Bronchial epithelial cell (primary cell): ENCODE measurements at places on chromosomes 3 and 15.

GRCh38 chr3:128767094-128767750 is 41.2 kb downstream of the RAB7A start:
- DNase-seq, result no peak

DNA sequence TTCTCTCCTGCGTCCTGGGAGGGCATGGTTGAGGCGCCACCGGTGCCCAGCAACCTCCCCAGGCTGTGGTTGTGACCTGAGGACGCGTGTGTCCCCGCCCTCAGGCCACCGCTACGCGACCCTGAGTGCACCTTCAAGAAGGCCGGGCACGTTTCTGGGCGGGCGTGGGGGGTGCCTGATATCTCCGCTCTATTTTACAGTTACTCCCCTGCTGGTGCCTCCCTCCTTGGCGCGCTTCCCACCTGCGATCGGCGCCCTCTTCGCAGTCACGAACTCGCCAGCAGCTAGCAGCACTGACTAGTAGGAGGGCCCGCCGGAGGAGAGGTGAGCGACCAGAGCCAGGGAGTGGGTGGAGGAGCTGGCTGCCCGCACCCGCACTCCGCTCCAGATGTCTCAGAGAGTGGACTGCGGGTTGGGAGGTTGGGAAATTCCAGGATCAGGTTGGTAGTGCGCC is 43.2 kb upstream of the POLG start:
- no peak for DNase-seq

DNA sequence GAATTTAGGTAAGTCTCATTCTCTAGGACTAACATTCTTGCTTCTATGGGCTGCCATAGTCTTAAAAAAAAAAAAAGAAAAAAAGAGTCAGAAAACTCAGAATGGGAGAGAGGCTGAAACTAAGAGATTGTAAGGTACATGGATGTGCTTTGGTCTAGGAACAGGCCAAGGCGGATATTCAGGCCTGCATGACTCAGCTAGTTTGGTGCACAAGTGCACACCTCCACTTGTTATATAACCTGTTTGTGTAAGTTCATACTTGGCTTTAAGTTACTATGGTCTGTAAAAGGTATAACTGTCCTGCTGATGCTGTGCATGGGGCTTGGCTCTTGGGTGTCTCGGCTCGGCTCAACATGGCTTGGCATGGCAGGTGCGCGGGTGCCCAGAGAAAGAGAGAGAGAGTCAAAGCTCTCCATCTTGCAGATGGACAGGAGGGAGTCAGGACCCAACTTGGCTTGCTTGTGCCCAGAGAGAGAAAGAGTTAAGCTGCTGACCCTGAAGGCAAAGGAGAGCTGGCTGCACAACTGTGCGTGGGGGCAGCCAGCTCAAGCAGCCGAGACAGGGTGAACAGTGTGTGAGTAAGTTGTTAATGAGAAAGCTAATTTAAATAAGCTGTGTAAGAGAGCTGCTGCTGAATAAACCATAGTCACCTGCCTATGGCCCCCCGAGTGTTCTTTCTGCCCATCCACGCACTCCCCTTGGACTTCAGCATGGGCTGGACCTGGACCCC is 31.4 kb upstream of the CHRNB4 start:
- peak; percentile 51 for DNase-seq

DNA sequence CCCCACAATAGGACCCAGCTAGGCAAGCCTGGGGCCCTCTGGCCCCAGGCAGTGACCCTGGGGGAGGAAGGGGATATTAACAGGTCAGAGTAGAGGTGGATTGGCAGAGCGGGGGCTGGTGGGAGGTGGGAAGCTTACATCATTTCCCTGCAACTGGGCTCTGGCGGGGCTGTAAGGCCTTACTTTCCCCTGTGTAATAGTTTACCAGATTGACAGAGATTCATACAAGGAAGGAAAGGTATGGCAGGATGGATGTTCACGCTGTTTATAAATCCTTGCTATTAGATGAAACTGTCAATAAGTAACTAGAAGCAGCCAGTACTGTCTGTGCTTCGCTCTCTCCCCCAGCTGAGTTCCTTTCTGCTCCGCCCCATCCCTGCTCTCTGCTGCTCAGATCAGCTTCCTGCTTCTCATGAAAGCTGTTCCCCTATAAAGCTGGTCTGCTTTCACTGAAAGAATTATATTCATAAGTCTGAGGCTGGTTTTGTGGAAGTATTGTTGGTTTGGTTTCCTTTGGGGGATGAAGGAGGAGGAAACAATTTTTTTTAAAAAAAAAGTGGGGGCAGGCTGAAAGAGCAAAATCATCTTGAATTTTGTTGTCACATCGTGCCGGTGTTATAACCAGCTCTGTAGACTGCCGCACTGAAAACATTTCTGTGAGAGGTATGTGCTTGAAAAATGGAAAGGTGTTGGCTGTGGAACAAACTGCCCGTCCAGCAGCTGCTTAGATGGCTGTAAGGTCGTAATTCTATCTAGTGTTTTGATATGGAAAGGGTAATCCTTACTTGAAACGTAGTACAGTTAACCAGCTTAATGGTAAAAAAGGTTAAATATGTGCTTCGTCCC is 76.4 kb downstream of the BBX start:
- peak; percentile 52 for DNase-seq

DNA sequence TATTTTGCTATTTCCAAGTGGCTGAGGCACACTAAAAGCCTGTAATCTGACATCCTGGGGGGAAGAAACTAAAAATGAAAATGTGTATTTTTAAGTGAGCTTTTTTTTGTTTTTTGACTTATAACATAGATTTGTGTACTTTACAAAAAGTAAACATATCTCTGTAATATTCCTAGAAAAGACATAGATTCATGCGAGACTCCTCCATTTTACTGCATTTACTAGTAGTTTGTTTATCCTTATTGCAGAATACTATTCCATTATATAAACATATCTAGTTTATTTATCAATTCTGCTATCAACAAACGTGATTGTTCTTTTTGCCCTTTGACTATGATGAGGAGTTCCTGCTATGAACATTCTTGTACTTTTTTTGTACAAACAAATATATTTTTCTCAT is 67.8 kb upstream of the PLSCR5 start:
- no peak for DNase-seq

DNA sequence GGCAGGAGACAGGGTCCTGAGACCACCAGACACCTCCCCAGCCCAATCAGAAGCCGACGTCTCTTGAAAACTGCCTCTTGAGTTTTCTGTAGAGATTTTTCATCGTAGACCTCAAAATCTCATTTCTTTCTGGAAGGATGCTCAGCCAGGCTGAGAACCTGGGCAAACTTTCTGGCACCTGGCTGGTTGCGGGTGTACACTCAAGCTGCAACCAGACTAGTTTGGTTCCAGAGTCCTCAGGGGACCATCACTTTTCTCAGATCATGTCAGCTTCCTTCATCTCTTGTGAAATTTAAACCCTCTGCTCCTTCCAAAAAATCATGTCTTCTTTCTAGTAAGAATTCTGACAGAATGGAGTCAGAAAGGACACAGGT is 45.1 kb downstream of the CMTM7 start:
- no peak for DNase-seq

DNA sequence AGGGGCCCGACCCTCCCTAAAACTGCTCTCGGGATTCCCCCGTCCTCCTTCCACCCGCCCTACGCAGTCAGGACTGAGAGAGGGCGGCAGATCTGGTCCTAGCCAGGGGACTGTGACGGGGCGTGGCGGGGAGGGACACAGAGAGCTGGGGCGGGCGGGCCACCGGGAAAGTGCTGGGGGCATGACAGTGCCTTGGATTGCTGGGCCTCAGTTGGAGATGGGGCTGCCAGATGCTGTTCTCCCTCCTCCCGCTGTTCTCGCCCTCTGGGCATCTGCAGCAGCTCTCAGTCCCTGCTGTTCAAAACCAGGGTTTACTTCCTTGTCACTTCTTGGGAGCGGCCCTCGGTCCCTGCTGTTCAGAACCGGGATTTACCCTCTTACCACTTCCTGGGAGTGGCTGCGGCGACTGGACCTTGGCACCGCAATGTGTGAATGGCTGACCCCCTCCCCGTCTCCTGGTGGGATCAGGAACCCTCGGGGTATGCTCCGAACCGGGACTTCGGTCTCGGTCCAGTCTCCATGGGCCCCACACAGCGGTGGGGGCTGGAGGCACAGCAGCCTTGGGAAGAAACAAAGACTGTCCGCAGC is 1.8 kb upstream of the RPP25 start:
- DNase-seq, result no peak

DNA sequence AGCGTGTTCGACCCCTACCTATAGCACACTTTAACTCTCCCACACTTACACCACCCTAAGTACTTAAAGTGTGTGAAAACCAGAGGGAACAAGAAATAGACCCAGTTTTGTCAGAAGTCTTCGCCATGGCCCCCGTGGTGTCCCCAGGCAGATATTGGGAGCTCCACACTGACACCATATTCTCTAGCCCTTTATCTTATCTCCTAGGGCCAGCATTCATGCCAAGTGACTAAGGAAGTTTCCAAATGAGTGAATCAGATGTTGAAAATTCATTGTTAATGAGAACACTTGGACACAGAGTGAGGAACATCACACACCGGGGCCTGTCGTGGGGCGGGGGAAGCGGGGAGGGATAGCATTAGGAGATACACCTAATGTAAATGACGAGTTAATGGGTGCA is 31.8 kb downstream of the P3H2 start:
- DNase-seq, result peak; percentile 28
